ENCODE measurements at places on chromosomes 4 and X.

DNA sequence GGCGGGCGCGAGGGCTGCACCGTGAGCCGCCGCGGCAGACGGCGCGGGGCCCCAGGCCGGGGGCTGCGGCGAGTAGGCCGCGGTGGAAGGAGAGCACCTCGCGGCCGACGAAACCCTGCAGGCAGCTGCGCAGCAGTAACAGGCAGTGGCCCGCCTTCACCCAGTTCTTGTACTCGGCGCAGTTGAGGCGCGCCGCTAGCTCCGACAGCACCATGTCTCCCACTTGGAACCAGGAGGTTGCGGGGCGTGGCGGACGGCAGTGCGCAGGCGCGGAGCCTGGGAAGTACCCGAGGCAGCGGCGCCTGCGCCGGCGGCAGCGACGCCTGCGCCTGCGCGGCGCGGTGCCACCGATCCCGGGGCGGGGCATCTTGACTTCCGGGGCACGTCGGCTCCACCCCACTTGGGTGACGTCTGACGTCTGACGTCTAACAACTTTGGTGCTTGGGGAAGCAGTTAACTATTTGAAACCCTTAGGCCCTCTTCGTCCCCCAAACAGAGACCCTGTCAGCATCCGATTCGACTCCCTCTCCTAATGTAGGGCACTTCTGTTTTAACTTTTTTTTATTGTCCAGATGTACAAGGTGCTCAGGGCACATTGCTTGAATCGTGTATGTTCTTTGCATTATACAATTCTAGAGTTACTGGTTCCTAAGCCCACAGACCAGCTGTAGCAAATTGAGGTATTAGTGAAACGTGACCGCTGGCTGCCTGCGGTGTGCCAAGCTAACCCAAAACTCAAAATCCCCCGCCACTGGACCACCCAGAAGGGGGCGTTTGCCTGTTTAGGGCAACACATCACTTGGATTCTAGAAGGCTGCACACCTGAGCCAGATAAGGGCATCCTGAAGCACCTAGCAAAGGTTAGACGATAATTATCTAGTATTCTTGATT lies at the start of gene CXorf38:
Gene CXorf38 (minus strand): TSS at position 255 of the 891 bp plus-strand sequence. CDS start 41 bp downstream, at position 214.
- DNase-seq, result peak; percentile 3

DNA sequence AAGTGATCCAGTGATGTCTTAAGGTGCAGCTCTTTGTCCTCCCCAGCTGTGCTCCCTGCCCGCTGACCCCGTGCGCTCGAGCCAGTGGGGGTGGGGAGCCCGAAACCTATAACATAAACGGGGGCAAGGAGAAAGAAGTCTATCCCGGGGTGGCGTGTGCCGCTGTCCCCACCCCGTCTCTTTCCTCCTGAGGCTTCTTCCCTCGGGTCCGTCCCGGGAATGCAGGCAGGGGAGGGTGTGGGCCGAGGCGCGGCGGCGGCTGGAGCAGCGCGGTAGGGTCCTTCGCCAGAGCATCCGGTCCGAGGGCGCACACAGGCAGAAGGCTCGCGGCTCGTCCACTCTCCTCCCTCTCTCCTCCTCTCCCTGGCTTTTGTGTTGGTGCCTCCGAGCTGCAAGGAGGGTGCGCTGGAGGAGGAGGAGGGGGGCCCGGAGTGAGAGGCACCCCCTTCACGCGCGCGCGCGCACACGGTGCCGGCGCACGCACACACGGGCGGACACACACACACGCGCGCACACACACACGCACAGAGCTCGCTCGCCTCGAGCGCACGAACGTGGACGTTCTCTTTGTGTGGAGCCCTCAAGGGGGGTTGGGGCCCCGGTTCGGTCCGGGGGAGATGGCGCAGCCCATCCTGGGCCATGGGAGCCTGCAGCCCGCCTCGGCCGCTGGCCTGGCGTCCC lies at the start of gene RAB33A:
Gene RAB33A (plus strand): TSS at position 517 of the 681 bp plus-strand sequence. CDS start 101 bp downstream, at position 618.
- no peak for DNase-seq

DNA sequence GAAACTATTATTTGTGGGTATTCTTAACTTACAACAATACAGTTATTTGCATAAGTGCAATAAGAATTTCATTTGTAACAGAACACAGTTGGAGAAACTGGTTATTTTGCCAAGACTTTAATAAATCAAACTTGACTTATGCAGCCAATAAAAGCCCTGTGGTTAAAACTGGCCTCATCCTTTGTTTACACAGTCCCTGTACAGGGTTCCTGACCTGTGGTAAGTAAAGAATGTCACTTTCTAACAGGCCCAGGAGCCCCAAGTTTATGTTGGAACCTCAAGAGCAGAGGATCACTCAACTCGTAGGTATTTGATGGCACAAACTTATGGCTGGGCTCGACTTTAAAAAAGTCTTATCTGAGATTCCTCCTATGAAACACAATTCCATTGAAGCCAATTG lies 88.6 kb upstream of the PTCHD1 start:
- no peak for DNase-seq

- DNase-seq, result no peak
Observed at GRCh38 chr4:31557437-31557836, 837.3 kb downstream of the PCDH7 start.

DNA sequence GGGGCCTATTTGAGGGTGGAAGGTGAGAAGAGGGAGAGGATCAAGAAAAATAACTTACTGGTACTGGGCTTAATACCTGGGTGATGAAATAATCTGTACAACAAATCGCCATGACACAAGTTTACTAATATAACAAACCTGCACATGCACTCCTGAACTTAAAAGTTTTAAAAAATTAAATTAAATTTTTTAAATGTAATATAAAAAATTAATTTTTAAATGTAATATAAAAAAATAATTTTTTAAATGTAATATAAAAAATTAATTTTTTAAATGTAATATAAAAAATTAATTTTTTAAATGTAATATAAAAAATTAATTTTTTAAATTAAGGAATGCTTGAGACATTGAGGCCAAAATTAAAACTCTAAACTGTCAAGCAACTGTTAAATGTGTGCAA lies 124.3 kb upstream of the GALNT7 start:
- no peak for DNase-seq

DNA sequence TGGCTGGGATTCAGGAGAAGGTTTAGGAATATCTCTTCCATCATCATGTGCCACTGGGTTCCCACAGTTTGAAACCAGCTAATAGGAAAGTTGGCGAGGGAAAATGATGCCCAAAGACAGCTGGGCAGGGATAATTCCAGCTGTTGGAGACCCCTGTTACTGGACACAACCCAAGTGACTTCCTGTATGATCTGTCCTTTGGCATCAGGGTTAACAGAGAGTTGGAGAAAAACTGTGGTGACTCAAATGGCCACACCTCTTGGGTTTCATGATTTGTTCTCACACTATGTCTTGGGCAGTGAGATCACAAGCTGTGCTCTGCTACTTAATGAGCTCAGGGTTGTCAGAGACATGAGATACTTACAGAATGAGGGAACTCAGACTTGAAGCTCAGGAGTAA lies 3.8 kb downstream of the FGF16 start:
- no peak for DNase-seq

DNA sequence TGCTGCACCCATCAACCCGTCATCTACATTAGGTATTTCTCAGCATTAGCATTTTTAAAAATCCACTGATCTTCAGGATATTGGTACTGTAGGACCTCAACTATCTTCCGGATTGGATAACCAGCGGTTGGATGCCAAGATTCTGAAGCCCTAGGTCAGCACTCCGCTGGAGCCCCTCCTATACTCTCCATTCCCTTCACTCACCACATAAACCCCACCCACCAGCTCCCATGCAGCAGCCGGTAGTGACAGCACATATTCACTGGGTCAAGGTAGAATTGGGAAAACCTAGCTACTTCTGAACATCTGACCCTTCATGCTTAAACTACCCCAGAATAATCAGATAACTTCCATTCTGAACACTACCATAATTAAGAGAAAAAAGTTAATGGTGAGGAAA lies 134.9 kb downstream of the CORIN start:
- DNase-seq, result no peak

GRCh38 chr4:26077756-26078155 lies 163.7 kb downstream of the SMIM20 start:
- DNase-seq, result no peak

- DNase-seq, result no peak
Observed at GRCh38 chr4:24559889-24560288, 24.5 kb downstream of the DHX15 start.

DNA sequence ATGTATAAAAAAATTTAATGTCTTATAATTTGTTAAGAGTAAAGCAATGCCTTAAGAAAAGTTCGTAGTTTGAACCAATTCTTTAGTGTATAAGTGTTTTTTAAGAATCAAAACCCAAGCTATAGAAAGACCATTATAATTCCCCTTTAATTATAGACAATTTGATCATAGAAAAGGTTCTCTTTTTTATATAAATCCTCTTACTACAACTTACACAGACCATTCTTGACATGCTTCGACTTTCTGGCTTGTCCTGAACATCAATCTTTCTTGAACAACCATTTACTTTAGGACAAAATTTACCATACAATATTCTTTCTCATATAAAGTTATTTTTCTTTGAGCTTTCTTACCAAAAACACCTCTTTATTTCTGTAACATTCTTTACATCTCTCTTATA lies 330.5 kb upstream of the SPANXN1 start:
- DNase-seq, result no peak

DNA sequence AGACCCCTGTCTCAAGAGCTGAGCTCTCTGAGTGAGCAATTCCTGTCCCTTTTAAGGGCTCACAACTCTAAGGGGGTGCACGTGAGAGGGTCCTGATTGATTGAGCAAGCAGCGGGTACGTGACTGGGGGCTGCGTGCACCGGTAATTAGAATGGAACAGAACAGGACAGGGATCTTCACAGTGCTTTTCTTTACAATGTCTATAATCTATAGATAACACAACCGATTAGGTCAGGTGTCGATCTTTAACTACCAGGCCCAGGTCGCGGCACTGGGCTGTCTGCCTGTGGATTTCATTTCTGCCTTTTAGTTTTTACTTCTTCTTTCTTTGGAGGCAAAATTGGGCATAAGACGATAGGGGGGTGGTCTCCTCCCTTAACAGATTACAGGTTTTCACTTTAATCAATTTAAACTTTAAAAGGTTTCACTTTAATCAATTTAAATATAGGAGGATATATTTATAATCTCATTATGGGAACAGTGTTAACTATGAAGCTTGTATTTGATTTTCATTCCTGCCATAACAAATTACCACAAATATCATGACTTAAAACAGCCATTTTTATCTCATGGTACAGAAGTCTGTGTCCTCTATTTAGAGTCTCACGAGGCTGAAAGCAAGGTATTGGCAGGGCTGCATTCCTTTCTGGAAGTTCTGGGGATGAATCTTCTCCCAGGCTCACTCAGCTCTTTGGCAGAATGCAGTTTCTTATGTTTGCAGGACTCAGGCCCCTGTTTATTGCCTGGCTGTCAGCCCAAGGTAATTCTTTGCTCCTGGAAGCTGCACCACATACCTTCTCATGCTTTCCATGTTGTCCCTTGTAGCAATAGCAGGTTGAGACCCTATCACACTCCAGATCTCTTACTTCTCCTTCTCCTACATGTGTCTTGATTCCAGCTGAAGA lies 5.2 kb downstream of the SPATA4 start:
- DNase-seq, result no peak

DNA sequence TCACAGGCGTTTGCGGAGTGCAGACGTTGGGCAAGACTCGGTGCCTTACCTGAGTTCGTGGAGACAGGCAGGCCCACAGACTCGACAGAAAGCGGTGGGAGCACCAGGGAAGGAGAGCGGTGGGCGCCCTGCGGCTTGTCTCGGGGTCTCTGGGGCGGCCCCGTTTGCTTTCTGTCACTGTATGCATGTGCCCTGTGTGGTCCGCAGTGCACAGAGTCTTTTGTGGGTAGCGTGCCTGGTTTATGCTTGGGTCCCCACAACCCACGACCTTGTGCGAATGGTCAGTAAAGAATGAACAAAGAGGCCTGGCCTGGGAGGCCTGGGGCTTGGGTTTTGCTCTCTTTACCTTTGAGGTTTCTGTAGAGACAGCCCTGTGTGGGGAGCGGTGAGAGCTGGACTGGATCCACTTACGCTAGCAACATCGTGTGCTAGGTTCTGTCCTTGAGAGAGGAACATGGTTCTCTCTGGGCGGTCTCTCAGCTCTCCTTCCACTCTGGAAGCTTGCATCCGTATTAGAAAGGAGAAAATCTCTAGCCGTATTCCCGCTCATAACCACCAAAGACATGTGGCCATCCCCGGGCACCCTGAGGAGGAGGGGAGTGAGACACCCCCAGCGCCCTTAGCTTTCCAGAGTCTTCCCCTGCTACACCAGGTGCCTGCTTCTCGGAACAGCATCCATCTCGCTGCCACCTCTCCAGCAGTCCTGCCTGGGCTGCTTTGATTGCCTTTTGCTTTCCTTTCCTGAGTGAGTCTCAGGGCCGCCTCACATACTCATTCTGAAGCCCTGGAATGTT lies 1.2 kb downstream of the TADA2B start:
- no peak for DNase-seq

DNA sequence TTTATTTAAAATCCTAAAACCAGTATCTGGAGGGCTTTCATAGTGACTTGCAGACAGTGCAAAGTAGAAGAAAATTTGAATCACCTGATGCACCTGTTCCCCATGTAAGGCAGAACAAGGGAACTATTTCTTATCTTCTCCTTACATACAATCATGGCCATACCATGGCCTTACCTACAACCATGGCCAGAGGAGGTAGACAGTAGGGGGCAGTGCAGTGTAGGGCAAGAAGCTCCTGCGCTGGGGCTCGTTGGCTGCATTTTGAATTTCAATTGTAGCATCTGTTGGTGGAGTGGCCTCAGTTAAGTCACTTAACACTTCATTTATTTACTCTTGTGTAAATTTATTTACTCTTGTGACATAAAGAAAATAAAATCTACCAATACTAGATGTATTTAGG lies 33.0 kb downstream of the GALNTL6 start:
- DNase-seq, result no peak

DNA sequence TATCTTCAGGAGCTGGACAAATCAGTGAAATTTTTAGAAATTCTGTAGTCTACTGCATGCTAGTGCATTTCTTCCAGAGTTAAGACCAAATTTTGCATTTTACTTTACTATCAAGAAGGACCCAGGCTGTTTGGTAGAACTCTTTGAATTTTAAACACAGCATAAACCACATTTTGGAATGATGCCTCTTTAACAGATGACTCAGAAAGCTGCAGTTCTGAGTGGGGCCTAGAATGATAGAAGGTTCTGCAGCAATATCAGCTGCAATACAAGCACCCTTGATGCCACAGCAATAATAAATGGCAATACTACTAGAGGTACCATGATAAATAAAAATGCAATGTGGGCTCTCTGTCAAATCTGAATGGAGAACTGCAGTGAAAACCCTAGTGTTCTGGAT lies 198.7 kb downstream of the TMA16 start:
- DNase-seq, result no peak

- DNase-seq, result no peak
Observed at GRCh38 chr4:4995103-4995907, 24.0 kb downstream of the CYTL1 start.

DNA sequence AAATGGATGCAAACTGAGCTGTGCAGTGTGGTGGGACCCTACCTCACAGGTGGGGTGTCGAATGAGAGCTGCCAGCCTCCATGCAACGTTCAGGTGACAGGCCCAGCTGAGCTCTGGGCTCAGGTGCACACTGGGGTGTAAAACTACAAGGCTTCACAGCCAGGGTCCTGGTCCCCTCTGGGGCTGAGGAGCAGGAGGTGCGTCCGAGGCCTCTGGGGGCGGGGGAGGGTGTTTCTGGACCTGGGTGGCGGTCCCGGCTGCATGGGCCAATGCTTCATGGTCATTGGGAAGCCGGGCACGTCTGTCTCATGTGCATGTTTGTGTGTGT lies 26.5 kb upstream of the SORCS2 start:
- DNase-seq, result no peak
